ENCODE measurements at places on chromosomes 4 and X. TPM values are rescaled to one million over a fixed set of nuclear protein-coding genes. Genes with fewer than 3 reads are reported as not detected.

Gene CCDC120
- total RNA-seq: 1.4 TPM

Gene PDLIM3
- 52.8 TPM for total RNA-seq

Gene IBSP
- not detected for total RNA-seq

Gene SEPTIN6
- 20.6 TPM for total RNA-seq

Gene VEGFC
- 39.3 TPM for total RNA-seq

Gene GPC4
- total RNA-seq: not detected

Gene SHOX
- total RNA-seq: not detected

Gene MAGEB1
- total RNA-seq: not detected

Gene AVPR2
- total RNA-seq: not detected

Gene FRAS1
- 1.2 TPM for total RNA-seq

Gene MSANTD1
- total RNA-seq: not detected

Gene MRPL1
- total RNA-seq: 37.2 TPM

Gene PPP1R2C
- total RNA-seq: not detected

Gene CENPVL1
- total RNA-seq: not detected

Gene TMPRSS11A
- not detected for total RNA-seq

Gene PCDH18
- total RNA-seq: 65.7 TPM

Gene CFP
- not detected for total RNA-seq

Gene CT47C1
- total RNA-seq: not detected

Gene CCDC110
- 0.71 TPM for total RNA-seq

Gene ETNPPL
- not detected for total RNA-seq

Gene TLR3
- total RNA-seq: 8.6 TPM
